ENCODE measurements at places on chromosomes 7 and 10.
A peak's percentile ranks its signal among the peaks of the same experiment; 100 is the strongest.

GRCh38 chr10:26738301-26738911 is 40.9 kb downstream of the PDSS1 start:
- no peak for DNase-seq

DNA sequence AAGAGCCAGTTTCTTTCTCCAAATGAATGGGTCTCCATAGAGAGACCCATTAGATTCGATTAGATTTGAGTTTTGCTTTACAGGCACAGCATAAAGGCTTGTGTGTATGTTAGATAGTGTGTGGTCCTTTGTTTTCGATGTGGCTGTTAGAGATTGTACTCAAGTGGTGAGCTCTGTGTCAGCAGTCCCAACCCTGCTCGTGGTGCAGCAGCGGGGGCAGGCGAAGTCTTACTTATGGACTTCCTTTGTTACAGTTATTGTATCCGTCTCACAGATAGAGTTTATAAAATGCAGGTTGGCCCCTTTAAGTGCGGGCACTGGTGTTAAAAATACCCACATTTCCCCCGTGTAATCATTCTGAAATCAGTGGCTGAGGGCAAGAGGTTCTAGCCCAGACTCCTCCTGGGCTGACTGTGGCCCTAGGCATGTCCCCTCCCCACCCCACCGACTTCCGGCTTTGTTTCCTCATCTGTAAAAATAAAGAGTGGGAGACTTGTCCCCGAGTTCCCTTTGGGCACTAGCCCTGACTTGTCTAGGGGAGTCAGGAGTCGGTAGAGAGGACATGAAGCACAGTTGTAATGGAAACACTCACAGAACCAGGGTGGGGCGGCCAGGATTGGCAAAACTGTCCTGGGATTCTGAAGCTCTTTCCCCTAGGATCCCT is 28.6 kb downstream of the MTURN start:
- DNase-seq, result no peak

GRCh38 chr10:19580691-19581090 is 235.5 kb upstream of the PLXDC2 start:
- no peak for DNase-seq

GRCh38 chr7:94643771-94644545 is 12.0 kb downstream of the SGCE start:
- no peak for DNase-seq

DNA sequence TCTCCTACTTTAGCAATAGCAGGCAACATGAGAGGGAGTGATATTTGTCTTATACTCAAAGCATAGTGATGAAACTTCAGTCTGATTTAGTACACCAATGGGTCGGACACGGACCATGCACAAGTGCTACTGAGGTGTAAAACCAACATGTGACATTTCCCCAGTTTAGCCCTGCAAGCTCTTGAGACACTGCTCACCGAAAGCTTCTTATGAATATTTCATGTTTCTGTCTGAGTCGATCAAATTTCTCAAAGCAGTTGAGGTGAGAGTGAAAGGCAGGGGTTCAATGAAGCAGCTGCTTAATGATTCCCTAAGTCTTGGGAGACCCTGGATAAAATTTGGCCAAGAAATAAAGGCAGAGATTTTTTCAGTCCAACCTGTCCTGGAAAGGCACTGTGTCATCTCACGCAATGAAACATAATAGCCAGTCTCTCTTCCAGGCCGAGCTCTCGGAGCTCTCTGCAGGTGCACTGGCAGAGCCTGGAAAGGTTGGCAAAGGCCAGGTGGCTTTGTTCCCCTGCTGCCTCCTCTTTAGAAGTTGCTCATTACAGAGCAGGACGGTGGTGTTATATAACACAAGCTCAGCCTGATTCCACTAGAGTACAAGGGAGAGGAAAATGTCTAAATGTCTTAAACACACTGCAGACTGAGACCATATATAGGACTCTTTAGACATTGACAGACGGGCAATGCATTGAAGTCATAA is 33.9 kb upstream of the XPNPEP1 start:
- no peak for DNase-seq

GRCh38 chr10:44853148-44853734 is 57.9 kb upstream of the TMEM72 start:
- DNase-seq, result no peak

GRCh38 chr7:16063716-16064675 is 357.3 kb downstream of the CRPPA start:
- DNase-seq, result no peak

DNA sequence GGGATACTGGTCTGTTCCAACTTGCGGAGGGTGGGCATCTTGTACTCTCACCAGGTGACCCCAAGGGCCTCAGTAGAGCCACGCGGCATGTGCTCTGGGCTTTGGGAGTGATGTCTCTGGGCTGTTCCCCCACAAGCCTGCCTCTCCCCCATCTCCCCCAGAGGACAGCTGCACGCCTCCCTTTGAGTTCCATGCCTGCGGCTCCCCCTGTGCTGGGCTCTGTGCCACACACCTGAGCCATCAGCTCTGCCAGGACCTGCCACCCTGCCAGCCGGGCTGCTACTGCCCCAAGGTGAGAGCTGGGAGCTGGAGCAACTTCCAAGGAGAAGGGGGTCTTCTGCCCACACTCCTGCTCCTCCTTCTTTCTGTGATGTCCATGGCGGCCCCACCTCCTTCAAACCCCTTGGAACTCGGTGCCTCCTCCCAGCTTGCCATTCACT is 15.0 kb upstream of the ZNF862 start:
- no peak for DNase-seq

- DNase-seq, result no peak
These were observed 130.5 kb downstream of the CUX1 start for GRCh38 chr7:101947899-101948298.

DNA sequence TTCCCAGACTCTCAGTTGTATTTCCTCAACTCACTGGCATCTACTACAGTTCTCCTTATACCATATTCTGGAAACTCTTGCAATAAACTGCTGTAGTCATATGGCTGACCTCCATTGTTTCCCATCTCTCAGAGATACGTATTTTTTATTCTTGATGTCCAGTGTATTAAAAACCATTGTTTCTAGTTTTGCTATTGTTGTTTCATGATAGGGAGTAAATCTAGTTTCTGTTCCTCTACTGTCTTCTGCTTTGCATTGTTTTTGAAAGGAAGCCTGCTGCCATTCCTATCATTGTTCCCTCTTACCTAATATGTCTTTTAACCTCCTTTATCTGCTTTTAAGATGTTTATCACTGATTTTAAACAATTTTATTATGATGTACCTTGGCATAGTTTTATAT is 255.0 kb downstream of the ADK start:
- no peak for DNase-seq

GRCh38 chr7:1412322-1413261 is 46.7 kb downstream of the MICALL2 start:
- peak; percentile 75 for DNase-seq

DNA sequence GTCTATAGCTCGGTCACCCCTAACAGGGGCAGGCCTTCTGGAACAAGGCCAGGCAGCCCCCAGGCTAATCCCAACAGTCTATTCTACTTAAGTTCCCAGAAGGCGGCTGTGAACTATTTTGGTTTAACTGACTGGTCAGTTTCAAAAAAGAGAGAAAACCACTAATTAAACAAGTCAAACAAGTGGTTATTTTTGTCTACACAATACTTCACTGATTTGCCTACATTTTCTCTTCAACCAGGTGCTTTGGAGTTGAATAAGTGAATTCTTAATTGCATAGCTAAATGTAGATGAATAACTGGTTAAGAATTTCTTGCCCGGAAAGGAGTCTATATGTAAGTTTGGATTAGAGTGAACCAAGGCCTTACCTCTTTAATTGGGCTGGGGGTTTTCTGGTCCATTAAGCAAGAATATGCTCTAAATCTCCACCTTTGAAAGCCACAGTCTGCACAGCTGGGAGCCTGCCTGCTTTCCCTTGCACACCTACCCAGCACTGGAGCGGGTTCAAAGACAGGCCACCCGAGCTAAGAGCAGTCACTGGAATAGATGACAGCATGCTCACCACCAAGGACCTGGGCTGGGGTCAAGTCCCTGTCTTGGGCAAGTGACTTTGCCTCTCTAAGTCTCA is 70.4 kb downstream of the TBXAS1 start:
- DNase-seq, result no peak

DNA sequence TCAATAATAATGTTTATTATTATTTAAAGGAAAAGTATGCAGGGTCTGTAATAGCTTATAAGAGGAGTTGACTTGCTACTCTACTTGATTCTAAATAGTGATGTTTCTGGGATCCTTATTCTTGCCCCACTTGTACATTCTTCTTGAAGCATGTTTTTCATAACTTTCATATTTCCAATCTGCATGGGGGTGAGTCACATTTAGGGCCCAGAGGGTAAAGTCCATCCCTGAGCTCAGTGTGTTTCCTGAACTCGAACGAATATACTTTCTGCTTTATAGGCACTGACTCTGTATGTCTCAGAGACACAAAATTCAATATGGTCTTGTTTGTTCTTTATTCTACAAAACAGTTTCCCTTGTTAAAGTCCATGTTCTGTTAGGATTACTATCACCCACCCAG is 61.0 kb upstream of the SMIM30 start:
- DNase-seq, result no peak

- DNase-seq, result no peak
These were observed 73.2 kb downstream of the PPP1R9A start for GRCh38 chr7:94980418-94981142.

GRCh38 chr7:69256634-69257081 is 341.6 kb upstream of the AUTS2 start:
- DNase-seq, result no peak

DNA sequence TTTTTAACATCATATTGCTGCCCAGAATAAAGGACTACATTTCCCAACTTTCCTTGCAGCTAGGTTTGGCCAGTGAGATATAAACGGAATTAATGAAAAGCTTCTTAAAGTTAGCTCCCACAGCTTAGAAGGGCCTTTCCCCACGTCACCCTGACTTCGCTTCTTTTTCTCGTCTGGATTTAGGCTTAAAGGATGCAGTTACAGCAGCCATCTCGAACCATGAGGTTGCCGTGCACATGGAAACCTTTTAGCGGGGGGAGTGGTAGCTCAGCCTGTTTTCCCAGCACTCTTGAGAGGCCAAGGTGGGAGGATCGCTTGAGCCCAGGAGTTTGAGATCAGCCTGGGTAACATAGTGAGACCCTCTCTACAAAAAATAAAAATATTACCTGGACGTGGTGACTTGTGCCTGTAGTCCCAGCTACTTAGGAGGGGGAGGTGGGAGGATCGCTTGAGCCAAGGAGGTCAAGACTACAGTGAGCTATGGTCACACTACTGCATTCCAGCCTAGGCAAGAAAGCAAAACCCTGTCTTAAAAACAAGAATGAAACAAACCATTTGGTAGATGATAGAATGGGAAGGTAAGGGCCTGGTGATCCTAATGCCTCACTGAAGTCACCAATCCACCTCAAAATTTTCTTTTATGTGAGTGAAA is 64.3 kb upstream of the C1GALT1 start:
- no peak for DNase-seq

- DNase-seq, result no peak
These were observed 75.3 kb upstream of the CPXM2 start for GRCh38 chr10:123966896-123967231.

GRCh38 chr7:40105879-40106473 is 28.4 kb downstream of the MPLKIP start:
- DNase-seq, result no peak

GRCh38 chr7:125878988-125879387 is 949.4 kb upstream of the POT1 start:
- DNase-seq, result no peak

GRCh38 chr7:135257-135653 is 57.1 kb upstream of the FAM20C start:
- no peak for DNase-seq

- no peak for DNase-seq
These were observed 87.7 kb upstream of the TMEM168 start for GRCh38 chr7:112877691-112878460.

DNA sequence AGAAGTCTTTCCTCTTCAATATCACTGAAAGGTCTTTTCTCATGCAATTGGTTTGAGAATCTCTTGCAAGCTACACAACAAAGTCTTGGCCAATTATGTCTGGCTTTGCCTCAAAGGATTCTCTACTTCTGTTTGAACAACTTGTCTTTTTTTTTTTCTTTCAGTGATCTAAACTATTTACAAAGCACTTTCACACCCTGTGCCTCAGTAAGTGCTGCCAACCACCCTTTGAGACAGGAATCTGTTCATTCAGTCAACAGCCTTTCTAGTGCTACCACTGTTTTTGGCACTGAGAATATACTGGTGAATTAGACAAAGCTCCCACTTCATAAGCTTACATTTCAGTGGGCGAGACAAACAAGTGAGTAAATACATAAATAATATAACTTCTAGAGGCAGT is 26.9 kb upstream of the SDK1 start:
- DNase-seq, result no peak

GRCh38 chr7:16874066-16874465 is 7.7 kb downstream of the AGR3 start:
- DNase-seq, result no peak

GRCh38 chr7:71488308-71488707 is 356.4 kb downstream of the GALNT17 start:
- DNase-seq, result no peak

GRCh38 chr10:123772645-123773508 is 106.7 kb downstream of the GPR26 start:
- no peak for DNase-seq

GRCh38 chr10:74329873-74330272 is 178.9 kb downstream of the ADK start:
- no peak for DNase-seq

DNA sequence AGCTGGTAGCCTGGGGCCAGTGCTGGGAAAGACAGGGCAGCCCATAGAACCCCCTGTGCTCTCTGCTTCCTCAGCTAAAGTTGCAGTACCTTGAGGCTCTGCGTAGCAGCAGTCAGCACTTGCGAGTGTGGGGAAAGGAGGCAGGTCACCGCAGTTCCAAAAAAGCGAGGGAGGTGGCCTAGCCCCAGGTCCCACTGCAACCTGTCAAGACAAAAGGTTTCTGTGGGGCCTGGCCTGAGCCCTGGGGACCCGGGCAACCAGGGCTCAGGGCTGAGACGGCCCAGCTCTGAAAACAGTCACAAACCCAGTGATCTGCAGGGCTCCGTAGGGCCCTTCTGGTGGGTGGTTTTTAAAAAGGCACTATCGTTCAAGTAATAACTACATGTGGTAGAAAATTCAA is 19.5 kb downstream of the RRP12 start:
- DNase-seq, result no peak

GRCh38 chr7:158651968-158652565 is 52.5 kb downstream of the NCAPG2 start:
- DNase-seq, result no peak

GRCh38 chr7:105132335-105132734 is 118.3 kb downstream of the KMT2E start:
- DNase-seq, result no peak

- no peak for DNase-seq
These were observed 33.0 kb upstream of the MICU1 start for GRCh38 chr10:72658696-72659400.

GRCh38 chr10:69816521-69816920 is 14.8 kb downstream of the COL13A1 start:
- no peak for DNase-seq

- no peak for DNase-seq
These were observed 110.9 kb downstream of the ADCY1 start for GRCh38 chr7:45684910-45685618.

- DNase-seq, result no peak
These were observed 197.6 kb upstream of the ZNF32 start for GRCh38 chr10:43846187-43846680.

Measured in stimulated activated CD8-positive, alpha-beta memory T cell treated with anti-CD3 and anti-CD28 coated beads, Interleukin-4, amount 100 ng/mL, for 4 hours (primary cell).